ENCODE measurements at places on chromosomes 5 and 9.

DNA sequence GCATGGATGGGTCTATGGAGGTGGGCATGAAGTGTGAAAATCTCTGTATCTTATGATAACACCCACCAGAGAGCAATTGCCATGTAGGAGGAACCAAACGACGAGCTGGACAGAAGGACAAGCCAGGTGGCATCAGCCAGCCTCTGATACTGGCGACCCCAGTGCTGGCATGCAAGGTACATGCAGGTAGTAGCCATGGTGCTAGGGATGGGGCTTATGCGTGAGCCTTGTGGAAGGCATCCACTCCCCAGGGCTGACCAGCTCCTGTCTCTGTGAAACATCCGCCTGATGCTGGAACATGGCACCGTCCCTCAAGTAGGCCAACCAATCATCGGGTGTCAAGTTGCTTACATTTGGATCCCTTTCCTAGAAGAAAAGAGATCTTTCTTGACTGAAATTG is 412.9 kb downstream of the GADD45G start:
- DNase-seq, result no peak

GRCh38 chr9:87275047-87275725 is 222.5 kb upstream of the DAPK1 start:
- DNase-seq, result no peak

GRCh38 chr5:140573683-140574082 is 9.1 kb downstream of the SLC35A4 start:
- DNase-seq, result no peak

DNA sequence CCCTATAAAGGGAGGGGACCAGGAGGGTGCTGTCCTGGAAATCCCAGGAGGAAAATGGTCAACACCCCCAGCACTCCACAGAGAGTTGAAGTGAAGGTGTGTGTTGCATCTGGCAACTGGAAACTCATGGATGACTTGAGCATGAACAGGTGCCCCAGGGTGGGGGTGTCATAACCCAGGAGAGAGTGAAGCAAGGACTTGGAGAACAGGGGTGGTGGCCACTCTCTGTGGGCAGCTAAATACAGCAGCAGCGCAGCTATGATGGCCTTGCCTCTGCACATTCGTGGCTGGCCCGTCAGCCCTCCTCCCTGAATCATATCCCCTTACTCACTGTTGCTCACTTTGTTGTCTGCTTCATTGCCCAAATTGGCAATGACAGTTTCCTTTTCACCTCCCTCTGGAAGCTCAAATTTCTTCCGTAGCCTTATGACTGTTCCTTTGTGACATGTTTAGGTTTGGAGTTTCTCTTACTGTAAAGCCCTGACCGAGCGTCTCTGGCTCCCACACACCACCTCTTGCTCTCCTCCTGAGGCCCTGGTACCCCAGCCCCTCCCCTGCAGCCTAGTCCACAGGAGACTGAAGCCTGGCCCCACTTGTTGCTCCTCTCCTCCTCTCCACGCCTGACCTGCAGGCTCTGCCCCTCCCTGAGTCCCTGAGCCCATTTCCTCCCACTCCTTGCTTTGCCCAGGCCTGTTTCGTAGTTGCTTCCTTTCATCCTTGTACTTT is 185.8 kb downstream of the CD180 start:
- no peak for DNase-seq

DNA sequence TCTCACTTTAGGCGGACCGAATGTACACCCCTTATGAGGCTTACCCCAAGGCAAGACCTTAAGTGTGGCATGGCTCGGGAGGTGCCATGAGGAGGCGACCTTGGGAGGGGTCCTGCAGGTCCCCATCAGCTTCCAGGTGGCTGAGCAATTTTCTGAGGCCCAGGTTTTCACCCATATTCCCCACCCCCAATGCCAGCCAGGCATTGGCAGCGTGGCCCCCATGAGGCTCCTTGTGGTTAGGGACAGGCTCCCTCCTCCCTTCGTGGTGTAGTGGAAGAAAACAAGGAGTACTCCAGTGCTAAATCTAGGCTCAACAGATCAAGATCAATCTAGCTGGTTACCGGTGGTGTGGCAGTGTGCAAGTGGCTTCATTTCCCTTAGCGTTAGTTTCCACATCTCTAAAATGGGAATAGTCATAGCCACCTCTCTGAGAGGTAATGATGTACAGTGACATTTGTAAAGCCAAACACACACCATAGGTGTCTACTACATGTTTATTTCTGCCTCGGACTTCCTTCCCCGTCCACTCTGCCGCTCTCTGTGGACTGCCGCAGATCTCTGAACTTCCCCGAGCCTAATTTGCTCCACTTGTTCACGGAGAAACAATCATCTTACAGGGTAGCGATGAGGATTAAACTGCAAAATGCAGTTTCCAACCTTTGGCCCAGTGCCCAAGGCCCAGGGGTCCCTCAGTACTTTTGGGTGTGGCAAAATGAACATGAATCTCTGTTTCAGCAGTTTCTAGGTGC is 8.4 kb downstream of the LHX2 start:
- DNase-seq, result no peak

DNA sequence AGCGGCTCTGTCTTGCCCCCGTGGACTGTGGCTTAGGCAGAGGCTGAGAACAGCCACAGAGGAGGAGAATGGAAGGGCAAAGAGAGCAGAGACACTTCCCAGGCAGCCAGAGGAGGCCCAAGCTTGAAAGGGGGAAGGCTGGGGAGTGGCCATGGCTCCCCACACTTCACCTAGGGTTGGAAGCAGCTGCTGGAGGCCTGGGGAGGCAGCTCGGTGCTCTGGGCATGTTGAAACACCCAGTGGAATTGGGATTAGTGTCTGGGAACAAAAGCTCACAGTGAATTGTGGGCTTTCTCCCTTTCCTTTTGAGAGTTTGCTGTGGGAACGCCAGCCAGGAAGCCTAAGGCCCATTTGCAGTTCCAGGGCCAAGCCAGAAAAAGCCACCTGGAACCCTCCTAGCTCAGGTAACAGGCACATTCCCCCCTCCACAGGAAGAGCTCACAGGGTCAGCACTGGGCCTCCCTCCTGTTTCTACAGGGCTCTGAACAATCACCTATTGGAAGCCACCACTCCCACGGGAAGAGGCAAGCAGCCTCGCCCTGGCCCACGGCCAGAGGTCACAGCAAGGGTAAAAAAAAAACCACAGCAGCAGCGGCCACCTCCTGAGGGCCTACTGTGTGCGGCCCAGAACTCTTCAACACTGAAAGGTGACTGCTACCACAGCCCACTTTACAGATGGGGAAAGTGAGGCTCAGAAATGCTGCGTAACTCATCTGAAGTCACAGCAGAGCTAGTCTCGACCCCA is 20.2 kb downstream of the EEIG1 start:
- DNase-seq, result no peak

DNA sequence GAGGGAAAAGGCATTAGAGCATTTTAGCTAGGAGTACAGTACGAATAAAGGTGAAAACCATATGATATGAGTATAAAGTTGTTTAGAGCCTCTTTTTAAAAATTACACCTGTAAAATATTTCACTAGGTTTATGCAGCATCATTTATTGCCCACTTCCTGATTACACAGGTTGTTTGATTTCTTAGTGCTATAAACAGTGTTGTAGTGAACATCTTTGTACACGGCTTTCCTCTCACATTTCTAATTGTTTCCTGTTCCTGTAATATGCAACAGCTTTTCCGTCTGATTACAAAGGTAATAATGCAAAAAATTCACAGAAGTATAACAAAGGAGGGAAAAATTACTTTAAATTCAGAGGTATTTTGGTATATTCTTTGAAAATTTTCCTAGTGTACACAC is 13.0 kb downstream of the STOM start:
- DNase-seq, result no peak

GRCh38 chr9:81474125-81474524 is 215.2 kb downstream of the TLE1 start:
- DNase-seq, result no peak

DNA sequence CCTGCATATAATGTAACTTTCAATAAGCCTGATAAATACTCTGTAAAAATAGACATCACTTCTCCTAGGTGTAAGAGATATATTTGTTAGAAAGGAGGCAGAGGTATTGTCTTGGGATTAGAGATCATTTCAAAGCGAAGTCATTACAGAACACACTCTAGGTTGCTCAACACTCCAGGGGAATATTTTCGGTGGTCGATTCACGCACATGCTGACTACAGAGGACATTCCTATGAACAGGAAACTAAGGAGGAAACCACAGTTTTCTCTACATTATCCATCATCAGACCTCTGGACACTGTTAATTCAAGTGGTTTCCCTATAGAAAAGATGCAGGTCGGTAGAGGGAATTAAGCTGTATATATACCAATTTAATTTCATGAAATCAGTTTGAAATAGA is 370.0 kb downstream of the NDUFS4 start:
- no peak for DNase-seq

DNA sequence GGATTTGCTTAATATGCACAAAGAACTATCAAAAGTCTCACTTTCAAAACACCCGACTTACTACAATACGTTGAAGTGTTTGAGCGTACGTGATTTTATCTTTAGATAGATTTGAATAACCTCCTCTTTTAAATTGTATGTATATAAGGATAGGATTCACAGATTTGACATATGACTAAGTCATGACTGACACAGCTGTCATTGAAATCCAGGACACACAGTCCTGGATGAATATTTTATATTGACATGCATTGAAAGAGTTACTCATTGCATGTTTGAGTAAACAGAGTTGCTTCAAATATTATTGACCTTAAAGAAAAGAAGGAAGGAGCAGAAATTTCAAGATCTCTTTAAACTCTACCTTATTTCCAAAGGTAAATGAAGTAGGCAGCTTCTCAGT is 3.3 kb downstream of the MUSK start:
- DNase-seq, result no peak

GRCh38 chr5:135438636-135439221 is 8.4 kb downstream of the DCANP1 start:
- DNase-seq, result no peak

GRCh38 chr9:121622387-121623203 is 28.8 kb upstream of the DAB2IP start:
- DNase-seq, result no peak

DNA sequence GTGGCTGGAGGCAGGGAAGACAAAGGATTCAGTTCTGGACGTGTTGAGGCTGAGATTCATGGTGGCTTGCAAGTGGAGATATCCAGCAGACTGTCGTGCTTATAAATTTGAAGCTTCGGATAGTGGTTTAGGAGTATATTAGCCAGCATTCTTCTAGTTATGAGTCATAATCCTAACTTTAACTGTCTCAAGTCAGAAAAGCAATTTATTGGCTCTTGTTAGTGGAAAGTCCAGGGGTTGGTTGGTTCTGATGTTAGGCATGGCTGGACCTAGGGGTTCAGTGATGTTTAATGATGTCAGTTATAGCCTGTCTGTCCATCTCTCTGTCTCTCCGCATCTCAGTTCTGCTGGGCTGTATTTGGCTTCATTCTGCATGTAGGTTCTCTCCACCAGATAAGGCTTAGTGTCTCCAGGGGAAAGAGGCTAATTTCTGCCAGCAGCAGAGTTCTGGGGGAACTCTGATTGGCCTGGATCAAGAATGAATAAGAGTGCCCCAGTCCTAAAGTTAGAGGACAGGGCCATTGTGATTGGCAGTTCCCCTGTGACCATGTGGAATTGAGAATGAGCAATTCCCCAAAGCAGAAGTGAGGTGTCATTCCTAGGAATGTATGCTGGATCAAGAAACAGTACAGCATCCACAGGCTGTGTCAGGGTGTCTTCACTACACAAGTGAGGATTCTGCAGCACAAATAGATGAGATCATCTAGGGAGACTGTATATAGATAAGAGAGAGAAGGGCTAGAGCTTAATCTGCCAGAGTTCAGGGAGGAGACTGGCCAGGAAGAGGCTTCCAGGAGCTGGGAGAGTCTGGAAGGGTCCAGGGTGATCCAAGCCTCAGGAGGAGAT is 72.9 kb upstream of the SHB start:
- DNase-seq, result no peak

- no peak for DNase-seq
These were observed 40.8 kb upstream of the KCNV2 start for GRCh38 chr9:2676466-2676865.

Measured in stimulated activated CD8-positive, alpha-beta memory T cell treated with anti-CD3 and anti-CD28 coated beads, Interleukin-15, amount 100 ng/mL, for 24 hours (primary cell).